Muscle of back (tissue), 13 donors: ENCODE measurements at places on chromosomes 2 and 18.
A peak's percentile ranks its signal among the peaks of the same experiment; 100 is the strongest.

GRCh38 chr2:163641986-163642385 lies 93.8 kb downstream of the FIGN start:
- no peak for DNase-seq

- no peak for DNase-seq
Measured at GRCh38 chr2:39537150-39537549, 100.1 kb upstream of the MAP4K3 start.

DNA sequence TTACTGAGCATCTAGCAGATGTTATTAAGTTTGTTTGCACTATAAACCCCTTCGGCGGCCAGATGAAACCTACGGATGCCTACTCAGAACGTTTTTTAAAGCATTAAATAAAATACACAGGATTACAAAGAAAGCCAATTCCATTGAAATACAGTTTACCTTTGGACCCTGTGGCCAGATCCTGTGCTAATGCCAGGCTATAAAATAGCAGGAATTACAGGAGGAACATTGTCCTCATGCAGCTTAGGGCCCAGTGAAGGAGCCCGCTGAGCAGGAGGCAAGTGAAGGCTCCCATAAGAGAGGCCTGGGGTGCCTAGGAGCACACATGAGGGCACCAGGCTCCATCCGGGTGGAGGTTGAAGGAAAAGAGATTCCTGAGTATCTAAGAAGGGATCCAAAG lies 310.4 kb downstream of the MTX2 start:
- DNase-seq = no peak

GRCh38 chr2:168757223-168757622 lies 45.2 kb upstream of the NOSTRIN start:
- no peak for DNase-seq

GRCh38 chr2:164840458-164840929 lies 1.1 kb downstream of the COBLL1 start:
- peak; percentile 61 for DNase-seq

DNA sequence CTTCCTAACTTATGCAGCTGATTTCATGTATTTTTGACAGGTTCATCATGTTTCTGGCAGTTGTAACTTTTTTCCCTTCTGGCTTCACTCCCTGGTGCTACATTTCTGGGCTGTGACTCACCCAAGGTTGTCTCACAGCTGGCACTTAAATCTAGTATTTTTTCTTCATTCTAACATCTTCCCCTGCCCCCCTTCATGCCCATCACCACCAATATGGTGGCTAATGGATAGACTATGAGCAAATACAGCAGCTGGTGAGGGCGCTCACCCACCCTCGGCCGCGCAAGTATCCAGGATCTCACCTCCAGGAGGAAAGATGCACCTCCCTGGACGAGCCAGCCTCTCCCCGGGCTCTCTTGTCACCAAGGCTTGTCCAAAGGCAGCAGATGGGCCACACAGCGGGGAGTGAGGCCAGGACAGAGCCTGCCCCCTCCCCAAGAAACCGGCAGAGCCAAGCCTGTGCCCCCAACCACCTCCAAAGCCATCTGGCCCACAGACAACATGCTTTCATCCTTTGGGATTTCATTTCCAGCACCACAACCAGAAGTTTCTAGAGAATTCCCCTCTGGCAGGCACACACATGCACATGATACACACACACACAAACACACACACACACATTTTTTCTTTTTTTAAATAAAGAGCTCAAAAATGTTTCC lies 39.1 kb downstream of the ATOH8 start:
- peak; percentile 61 for DNase-seq

DNA sequence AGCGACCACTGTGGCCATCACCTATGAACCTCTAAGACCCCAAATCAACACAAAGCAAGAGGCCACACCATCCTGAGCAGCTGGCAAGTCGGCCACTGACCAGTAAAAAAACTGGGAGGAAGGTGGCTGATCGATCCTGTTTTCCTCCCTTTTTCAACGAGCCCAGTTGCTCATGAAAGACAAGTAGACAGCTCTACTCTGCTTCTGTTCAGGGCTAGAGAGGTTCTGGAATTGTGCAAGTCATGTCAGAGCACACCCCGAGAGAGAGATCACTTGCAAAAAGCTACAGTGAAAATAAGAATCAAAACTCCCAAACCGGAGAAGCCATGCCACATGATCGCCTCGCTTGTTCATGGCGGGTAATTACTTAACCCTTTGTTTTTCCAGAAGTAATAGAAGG lies 34.6 kb downstream of the ZNF516 start:
- DNase-seq = no peak

DNA sequence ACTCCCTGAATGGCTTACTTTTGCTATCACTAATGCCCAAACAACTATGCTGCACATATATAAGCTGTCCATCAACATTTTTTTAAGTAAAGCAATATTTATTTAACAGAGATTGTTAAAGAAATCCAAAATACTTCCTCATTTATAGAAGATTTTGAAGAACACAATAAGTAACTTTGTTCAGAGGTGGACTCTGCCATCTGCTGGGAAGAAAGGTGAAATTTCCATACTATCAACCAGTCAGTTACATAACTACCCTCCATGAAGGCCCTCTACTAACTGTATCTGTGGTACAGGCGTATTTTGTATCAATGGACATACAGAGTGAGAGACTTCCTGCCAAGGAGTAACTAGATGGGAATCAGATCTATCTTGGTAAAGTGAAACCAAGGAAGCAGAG lies 106.0 kb downstream of the DTNB start:
- DNase-seq = peak; percentile 57

DNA sequence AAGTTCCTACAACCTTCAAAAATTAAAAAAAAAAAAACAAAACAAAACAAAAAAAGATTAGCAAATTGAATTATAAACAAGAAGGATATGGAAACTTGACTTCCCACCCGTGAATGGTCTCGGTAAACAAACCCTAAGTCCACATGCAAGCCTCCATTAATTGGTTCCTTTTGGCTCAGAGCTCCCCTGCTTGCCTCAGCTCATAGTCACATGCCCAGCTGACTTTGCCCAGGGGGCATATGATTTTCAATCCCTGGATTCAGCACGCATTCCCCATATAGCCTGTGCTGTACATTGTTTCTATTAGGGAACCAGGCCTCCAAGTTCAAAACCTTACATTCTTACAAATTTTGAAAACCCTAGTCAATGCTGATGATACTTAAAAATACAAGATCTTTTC lies 95.0 kb downstream of the PID1 start:
- DNase-seq = no peak

DNA sequence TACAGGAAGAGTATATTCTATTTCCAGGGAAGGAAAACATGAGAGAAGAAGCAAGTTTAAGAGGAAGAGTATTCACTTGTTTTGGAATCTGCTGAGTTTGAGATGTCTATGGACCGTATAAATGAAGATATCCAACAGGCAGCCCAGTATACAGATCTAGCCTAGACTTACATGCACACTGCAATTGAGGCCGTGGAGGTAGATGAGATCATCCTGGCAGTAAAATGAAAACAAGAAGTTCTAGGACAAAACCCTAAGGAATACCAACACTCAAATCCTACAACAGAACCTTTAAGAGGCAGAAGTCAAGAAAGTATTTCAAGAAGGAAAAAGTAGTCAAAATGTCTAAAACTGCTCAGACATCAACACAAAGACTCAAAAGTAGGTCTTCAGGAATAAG lies 16.0 kb downstream of the GRB14 start:
- DNase-seq = no peak

DNA sequence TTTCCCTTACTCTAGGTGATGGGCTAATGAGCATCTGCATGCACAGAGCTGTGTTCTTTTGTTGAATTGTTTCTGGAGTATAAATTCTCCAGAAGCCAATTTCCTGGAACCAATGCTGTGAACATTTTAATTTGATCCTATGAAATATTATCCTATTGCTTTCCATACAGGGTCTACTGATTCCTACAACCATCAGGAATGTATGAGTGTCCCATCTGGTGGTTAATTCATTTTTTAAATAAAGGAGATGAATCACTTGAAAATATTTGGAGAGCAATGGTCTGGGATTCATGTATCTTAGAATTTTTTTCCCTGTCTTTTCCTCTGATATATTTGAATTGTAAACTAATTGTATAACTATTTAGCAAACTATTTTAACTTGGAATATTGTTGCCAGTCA lies 14.0 kb downstream of the KIF5C start:
- no peak for DNase-seq
